Activated T-helper 2 cell treated with anti-CD3 and anti-CD28 coated beads, Interferon-gamma antibody, Interleukin-2, Interleukin-4, amounts not matched to agents 10 μg/mL and 5 μg/mL and 100 μg/mL, durations not matched to agents 14 hours and 24 hours and 36 hours (primary cell): ENCODE measurements at places on chromosomes 1 and 21. TPM values are rescaled to one million over a fixed set of nuclear protein-coding genes. Genes with fewer than 3 reads are reported as not detected.

Gene WDR64
- total RNA-seq = not detected in 2 replicates

Gene YBX1
- total RNA-seq = 815 and 840 TPM in 2 replicates

Gene FNDC10
- 10.4 and 11.8 TPM in 2 replicates for total RNA-seq

Gene TNNT2
- total RNA-seq = not detected in 2 replicates

Gene USP48
- total RNA-seq = 101 TPM in 2 replicates

Gene NKAIN1
- total RNA-seq = 0.07 TPM in 1 of 2 replicates, not detected in the other

Gene MXRA8
- 0.21 TPM in 1 of 2 replicates, not detected in the other for total RNA-seq

Gene S100A5
- total RNA-seq = 1.8 and 2.4 TPM in 2 replicates

Gene CLCA4
- total RNA-seq = not detected in 2 replicates

Gene ZBTB37
- total RNA-seq = 8.7 and 8.8 TPM in 2 replicates

Gene HIVEP3
- total RNA-seq = 33.7 and 34.2 TPM in 2 replicates

Gene CAPN8
- total RNA-seq = not detected in 2 replicates

Gene TRABD2B
- not detected in 2 replicates for total RNA-seq

Gene RAVER2
- 0.55 and 0.83 TPM in 2 replicates for total RNA-seq

Gene LCE1B
- total RNA-seq = not detected in 2 replicates

Gene S100A14
- total RNA-seq = not detected in 2 replicates

Gene FCRL5
- total RNA-seq = not detected in 2 replicates

Gene EXTL2
- total RNA-seq = 3.4 and 3.8 TPM in 2 replicates

Gene PLPPR5
- not detected in 2 replicates for total RNA-seq

Gene NCAM2
- 0.23 TPM in 1 of 2 replicates, not detected in the other for total RNA-seq

Gene CFHR3
- total RNA-seq = not detected in 2 replicates

Gene ROR1
- 0.09 TPM in 1 of 2 replicates, not detected in the other for total RNA-seq

Gene AMY1B
- not detected in 2 replicates for total RNA-seq

Gene TNFRSF18
- total RNA-seq = 219 and 231 TPM in 2 replicates

Gene PLEKHN1
- total RNA-seq = 3.7 and 4.0 TPM in 2 replicates

Gene PROK1
- not detected in 2 replicates for total RNA-seq

Gene OR2L8
- total RNA-seq = 0.21 TPM in 2 replicates

Gene CYP2J2
- total RNA-seq = 0.11 and 0.16 TPM in 2 replicates

Gene SGIP1
- not detected in 2 replicates for total RNA-seq

Gene SLC44A5
- not detected in 2 replicates for total RNA-seq

Gene DENND2C
- 0.21 and 0.30 TPM in 2 replicates for total RNA-seq

Gene COA6
- total RNA-seq = 60.3 and 63.6 TPM in 2 replicates

Gene GLIS1
- total RNA-seq = not detected in 2 replicates

Gene FNDC5
- total RNA-seq = not detected in 2 replicates

Gene ARV1
- total RNA-seq = 10.7 and 11.3 TPM in 2 replicates

Gene FAM167B
- 0.78 and 0.80 TPM in 2 replicates for total RNA-seq

Gene LEFTY1
- not detected in 2 replicates for total RNA-seq

Gene UBL4B
- total RNA-seq = not detected in 2 replicates

Gene DYNLT4
- total RNA-seq = 0.32 TPM in 1 of 2 replicates, not detected in the other

Gene RC3H1
- total RNA-seq = 30.4 and 33.5 TPM in 2 replicates

Gene FCGR3B
- total RNA-seq = not detected in 2 replicates

Gene IFI16
- total RNA-seq = 108 and 113 TPM in 2 replicates

Gene LCE2A
- total RNA-seq = not detected in 2 replicates

Gene ADCY10
- total RNA-seq = 0.07 and 0.09 TPM in 2 replicates

Gene GUCA2A
- not detected in 2 replicates for total RNA-seq

Gene VWA5B1
- total RNA-seq = not detected in 2 replicates

Gene C1QC
- total RNA-seq = not detected in 2 replicates

Gene ANGPTL7
- total RNA-seq = not detected in 2 replicates

Gene TMCC2
- total RNA-seq = 13.4 and 14.0 TPM in 2 replicates
